ENCODE measurements at places on chromosomes 6 and 20. TPM values are rescaled to one million over a fixed set of nuclear protein-coding genes. Genes with fewer than 3 reads are reported as not detected.

DNA sequence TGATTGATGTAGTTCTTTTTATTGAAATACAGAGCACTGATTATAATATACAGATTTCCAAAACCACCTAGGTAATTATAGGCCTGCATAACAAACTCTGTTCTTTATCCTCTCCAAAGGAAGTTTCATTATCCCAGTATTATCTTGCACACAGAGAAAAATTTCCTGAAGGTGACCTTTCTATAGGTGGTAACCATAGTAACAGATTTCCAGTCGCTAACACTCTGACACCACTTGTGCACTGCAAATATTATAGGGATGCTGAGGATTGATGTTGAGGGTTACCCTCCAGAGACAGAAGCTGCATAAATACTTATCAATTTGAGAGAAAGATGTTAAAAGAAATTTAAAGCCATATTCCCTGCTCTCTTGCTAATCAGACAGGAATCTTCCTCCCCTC is 274.5 kb upstream of the NRSN1 start:
- DNase-seq: no peak

GRCh38 chr20:34872622-34873224 is at the start of gene GGT7:
TSS of gene GGT7 (minus strand) at chr20:34872856. CDS start at chr20:34872815, 41 bp downstream.
- DNase-seq: peak; percentile 73

- DNase-seq: peak; percentile 92
Observed at GRCh38 chr20:53578492-53579222, 15.0 kb downstream of the ZNF217 start.

DNA sequence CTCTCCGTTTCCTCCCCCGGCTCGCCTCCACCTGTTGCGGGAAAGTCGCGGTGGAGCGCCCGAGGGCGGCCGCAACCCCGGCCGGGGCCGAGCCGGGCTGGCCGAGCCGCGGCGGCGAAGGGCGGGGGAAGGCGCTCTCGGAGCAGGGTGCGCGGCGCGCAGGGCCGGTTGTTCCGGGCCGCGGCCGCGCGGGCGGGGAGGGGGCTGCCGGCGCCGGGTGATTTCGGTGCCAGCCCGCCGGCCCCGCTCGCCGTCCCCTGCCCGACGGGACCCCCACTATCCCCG is 235 bp downstream of the MAP7 start:
- DNase-seq: no peak

DNA sequence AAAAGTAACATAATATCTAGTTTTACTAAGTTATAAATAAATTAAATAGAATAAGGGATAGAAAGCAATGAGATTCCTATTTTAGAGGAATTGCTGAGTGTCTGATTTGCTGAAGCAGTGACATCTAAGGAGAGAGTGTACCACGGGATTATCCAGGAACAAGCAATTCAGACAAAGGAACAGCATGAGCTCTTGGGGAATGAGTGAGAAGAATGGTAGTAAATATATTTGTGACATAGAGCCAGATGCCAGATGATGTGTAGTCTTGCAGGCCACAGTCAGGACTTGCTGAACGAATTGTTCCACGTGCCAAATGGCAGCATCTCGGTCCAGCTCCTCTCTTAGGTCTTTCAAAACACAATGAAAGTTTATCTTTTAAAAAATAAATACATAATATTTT is 339.2 kb downstream of the TENT5A start:
- DNase-seq: no peak

- DNase-seq: no peak
Observed at GRCh38 chr6:85436411-85436810, 13.5 kb upstream of the NT5E start.

GRCh38 chr20:25579081-25579770 is 6.1 kb downstream of the NINL start:
- DNase-seq: no peak

- DNase-seq: no peak
Observed at GRCh38 chr6:126054802-126055201, 68.5 kb downstream of the TRMT11 start.

GRCh38 chr6:21098744-21099143 is 494.8 kb upstream of the SOX4 start:
- DNase-seq: no peak

- no peak for DNase-seq
Observed at GRCh38 chr6:63804381-63804956, 168.9 kb downstream of the PHF3 start.

- DNase-seq: no peak
Observed at GRCh38 chr6:38016824-38017223, 197.3 kb downstream of the ZFAND3 start.

GRCh38 chr6:137216106-137216505 is 3.1 kb downstream of the IFNGR1 start:
- no peak for DNase-seq

- no peak for DNase-seq
Observed at GRCh38 chr20:40612247-40612646, 76.8 kb downstream of the MAFB start.

- DNase-seq: no peak
Observed at GRCh38 chr6:25655723-25656122, 3.7 kb downstream of the SCGN start.

DNA sequence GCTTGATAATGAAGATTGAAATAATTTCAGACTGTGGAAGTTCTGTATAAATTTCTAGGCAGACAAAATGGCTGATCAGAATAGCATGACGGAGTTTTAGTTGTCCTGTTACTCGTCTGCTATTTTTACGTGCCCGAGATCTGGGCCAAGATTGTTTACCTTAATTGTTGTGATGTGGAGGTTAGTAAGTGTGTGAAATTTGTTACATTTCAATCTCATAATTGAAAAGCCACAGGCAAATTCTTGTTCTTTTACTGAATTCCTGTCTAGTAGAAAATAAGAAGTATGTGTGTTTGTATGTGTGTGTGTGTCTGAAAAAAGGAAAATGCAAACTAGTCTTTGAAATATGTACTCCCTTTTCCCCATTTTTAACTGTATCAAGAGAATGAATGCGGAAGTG is 115.2 kb downstream of the UTRN start:
- no peak for DNase-seq

DNA sequence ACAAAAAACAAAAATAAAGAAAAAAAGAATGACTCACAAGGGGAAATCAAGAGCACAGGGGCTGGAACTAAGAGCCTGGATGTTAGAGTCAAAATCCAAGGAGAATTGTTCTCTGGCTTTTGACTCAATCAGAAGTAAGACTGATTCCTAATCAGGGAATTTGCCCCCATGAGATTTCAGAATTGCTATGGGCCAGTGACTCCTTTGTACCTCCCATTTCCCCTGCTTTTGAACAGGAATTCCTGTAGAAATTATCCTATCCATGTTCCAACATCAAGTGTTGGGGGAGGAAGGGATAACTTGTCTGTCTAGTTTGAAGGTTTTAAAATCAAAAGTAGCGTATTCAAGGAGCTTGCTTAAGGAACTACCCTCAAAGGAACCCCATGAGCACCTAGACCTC is 396.7 kb downstream of the CDC5L start:
- no peak for DNase-seq

- DNase-seq: no peak
Observed at GRCh38 chr6:49979584-49979983, 10.2 kb upstream of the DEFB113 start.

DNA sequence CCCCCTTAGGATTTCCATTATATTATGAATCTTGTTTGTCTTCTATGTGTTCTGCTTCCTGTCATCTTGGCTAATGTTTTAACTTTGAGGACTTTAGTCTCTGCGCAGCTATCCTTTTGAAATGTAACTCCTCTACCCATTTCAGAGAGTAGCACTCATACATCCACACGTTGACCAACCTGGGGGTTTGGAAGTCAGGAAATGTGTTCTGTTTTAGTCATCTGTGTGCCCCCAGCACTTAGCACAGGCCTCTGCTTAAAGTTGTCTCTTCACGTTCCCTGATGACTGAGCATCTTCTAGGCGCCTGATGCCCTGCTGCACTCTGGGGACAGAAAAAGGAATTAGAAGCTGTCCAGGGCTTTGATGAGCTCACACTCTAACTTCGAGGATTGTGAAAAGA is 47.9 kb downstream of the HMGN3 start:
- DNase-seq: no peak

GRCh38 chr6:111499269-111499793 is 16.3 kb upstream of the REV3L start:
- no peak for DNase-seq

DNA sequence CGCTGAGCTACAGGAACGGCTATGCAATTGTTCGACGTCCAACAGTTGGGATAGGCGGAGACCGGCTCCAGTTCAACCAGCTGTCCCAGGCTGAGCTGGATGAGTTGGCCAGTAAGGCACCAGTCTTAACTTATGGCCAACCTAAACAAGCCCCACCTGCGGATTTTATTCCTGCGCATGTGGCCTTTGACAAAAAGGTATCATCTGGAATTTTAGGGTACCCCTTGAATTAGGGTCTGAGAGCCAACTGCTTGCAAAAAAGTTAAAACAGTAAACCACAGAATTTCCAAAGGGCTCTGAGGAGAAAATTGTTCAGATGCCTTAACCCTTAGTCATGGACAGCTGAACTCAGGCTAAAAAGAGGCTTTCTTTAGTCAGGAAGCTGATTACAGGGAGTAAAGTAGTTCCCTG is 3.8 kb downstream of the EFHC1 start:
- DNase-seq: no peak

- DNase-seq: no peak
Observed at GRCh38 chr6:82035526-82035925, 212.0 kb downstream of the IBTK start.

DNA sequence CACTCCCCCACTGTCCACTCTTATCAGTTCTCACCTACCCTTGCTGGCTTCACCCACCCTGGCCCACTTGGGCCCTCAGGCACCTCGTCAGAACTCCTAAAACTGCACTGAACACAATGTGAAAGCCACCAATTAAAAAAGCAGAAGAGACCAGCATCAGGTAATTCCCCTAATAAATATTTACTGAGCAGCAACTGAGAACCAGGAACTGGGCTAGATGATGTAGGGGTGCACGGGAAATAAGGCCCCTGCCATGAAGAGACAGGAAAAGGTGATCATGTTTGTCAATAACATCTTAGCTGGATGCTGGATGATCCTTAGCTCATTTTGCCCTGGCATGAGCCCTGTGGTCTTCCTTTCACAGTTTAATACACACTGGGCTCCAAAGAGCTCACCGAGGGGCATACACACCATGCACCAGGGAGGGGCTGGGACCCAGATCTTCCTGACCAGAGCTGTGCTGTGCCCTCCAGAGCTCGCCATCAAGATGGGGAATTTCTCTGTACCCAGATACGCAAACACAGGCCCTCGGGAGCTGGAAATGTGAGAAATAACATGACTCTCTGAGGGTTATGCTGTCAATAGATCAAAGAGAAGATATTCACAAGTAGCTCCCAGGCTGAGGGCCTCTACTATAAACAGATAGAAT is 113.6 kb upstream of the SLC22A16 start:
- no peak for DNase-seq

GRCh38 chr6:147909640-147910039 is 401.1 kb downstream of the SAMD5 start:
- peak; percentile 33 for DNase-seq

- peak; percentile 74 for DNase-seq
Observed at GRCh38 chr20:58236612-58237317, 8.3 kb upstream of the ANKRD60 start.

DNA sequence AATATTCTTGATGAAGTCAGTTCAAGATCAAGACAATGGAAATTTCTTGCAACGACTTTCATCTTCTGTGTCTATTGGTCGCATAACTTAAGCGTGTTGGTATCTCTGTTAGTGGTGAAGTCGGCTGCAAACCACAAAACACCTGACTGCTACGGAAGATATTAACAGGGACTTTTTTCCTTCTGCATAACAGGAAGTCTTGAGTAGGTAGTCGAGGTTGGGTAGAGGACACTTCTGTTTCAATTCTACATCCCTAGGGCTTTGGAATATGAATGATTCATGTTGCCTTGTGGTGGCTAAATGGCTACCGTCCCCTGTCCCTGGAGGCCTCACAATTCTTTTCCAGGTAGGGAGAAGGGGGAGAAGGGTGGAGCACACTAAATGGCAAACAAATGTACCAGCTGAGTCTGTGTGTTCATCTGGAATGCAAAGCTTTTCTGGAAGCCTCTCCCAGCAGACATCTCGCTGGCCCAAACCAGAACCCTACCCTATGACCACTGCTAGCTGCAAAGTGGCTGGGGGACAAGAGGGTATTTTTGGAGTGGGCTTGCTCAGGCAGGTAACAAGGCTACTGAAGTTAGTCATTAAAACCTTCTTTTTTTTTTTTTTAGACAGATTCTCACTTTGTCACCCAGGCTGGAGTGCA is 34.6 kb upstream of the NKX2-2 start:
- DNase-seq: no peak

DNA sequence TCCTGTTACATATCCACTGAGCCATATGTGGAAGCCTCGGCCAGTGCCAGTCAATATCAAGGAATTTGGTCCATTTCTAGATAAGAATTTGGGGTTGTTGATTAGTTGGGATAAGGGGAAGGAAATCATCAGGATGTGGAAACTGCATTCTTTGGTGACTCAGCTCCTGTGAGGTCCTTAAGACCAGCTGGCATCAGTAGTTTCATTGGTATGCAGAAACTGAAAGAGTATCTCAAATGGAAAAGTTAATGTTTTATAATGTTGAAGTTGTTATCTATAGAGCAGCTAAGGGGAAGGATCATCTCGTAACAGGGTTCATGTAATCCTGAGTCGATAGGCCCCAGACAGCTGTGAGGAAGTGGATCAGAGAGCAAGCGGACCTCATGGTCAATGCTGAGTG is 87.9 kb upstream of the PRND start:
- no peak for DNase-seq

GRCh38 chr6:4788482-4788881 is 12.3 kb downstream of the CDYL start:
- no peak for DNase-seq

- DNase-seq: no peak
Observed at GRCh38 chr6:56520218-56520617, 122.5 kb downstream of the DST start.

DNA sequence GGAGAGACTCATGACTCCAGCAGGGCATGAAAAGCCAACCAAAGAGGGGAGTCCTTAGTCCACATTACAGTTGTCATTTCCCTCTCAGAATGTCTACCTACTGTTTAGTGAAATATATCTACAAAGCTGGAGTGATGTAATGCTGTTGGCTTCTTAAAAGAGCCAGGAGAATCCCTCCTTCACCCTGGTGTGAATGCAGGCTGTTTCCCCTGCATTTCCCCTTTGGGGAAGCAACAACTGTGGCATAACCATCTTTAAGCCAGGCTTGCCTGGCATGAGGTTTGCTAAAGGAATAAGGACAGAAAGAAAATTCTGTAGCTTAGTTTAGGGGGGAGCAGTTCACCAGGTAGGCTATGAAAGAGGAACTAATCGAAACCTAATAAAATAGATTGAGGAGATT is 129.5 kb downstream of the CRYBG1 start:
- DNase-seq: no peak

GRCh38 chr6:106637717-106638341 is 8.5 kb downstream of the QRSL1 start:
- no peak for DNase-seq

- DNase-seq: no peak
Observed at GRCh38 chr6:108752733-108753590, 95.3 kb upstream of the ARMC2 start.

The HMGN3 gene
- 336 TPM for polyA plus RNA-seq

The SEC63 gene
- polyA plus RNA-seq: 144 TPM

The KCNG1 gene
- 4.3 TPM for polyA plus RNA-seq

The PCSK2 gene
- polyA plus RNA-seq: 0.62 TPM

The TIAM2 gene
- polyA plus RNA-seq: 24.0 TPM

The SMIM28 gene
- not detected for polyA plus RNA-seq

The DEFB124 gene
- 0.48 TPM for polyA plus RNA-seq

The NR2E1 gene
- polyA plus RNA-seq: not detected

The RTEL1 gene
- 19.8 TPM for polyA plus RNA-seq

The MACROD2 gene
- polyA plus RNA-seq: 17.2 TPM

The NEDD9 gene
- 67.0 TPM for polyA plus RNA-seq

The BTN1A1 gene
- polyA plus RNA-seq: 0.22 TPM

The GABRR1 gene
- 1.2 TPM for polyA plus RNA-seq

The YWHAB gene
- polyA plus RNA-seq: 236 TPM
